ENCODE measurements at places on chromosomes 5 and 9.

DNA sequence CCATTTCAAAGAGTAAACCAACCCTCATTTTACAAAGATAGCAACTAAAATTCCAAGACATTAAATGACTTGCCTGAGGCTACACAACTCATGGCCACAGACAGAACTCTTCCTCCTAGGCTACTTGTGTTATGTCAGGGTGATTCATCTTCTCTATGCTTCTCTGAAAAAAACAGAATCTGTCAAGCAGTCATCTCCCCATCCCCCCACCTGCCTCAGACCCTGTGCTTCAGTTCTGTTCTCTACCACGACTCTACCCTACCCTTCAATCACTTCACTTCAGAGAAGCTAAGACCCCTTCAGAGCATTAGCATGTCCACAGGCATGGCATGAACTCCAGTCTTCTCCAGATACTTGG lies 277.7 kb upstream of the PTGER4 start:
- DNase-seq, result peak; percentile 27

DNA sequence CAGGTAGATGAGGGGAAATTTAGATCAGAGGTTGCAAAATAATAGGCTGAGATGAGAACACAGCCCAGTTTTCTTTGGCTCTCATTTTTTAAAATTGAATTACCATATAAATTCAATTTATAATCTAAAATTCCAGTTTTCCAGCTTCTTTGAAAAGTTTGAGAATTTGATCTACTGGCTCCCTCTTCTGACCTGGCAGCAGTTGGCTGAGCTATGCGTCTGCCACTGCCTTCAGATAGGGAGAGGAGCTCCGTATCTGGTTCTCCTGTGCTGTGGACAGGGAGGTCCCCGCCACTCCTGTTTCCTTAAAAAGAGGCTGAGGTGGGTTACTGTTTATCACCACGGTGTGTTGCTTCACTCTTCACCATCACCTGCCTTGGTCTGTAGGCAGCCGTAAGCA lies 103.7 kb downstream of the ARHGAP26 start:
- DNase-seq, result no peak

DNA sequence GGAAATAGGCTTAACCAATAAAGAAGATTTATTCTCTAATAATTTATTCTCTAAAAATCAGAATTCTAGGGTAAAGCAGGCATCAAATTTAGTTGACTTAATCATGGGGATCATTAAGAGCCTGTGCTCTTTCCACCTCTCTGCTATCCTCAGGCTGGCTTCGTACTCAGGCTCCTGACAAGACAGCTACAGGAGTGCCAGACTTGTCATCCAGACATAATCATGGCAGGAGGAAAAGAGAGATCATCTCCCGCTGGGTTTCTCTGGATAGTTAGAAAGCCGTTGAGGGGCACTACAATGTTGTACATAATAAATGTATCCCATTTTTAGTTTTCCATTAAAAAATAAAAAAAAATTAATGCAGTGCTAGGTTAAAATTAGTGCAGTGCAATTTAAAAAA lies 171.9 kb downstream of the SEC61B start:
- DNase-seq, result no peak

DNA sequence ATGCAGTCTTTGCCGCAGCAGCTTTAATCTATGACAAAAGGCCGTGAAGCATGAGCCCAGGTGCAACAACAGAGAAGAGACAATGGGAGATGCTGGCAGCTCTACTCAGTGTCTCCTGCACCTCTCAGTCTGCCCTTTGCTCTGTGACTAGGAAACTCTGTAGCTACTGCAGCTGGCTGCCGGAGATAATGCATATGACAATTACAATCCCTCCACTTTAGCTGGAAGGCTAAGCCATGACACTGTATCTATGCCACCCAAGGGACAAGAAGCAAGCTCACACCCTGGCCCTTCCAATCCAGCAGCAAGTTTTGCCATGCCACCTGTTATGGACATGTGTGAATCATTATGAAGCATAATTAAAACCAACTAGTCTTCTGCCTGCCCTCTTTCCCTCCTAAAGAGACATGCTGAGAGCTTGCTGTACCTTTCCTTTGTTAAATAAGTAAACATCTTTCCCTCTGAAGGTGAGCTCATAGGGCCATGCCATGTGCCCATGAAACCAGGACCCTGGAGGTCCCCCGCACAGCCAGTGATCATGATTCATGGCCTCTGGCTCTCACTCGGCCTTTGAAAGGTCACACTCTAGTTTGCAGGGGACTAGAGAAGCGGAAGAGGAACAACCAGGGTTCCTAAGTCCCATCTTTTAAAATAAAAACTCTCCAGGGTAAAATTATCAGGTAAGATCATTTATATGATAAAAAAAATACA lies 219.4 kb downstream of the SPOCK1 start:
- no peak for DNase-seq

GRCh38 chr5:61576556-61576955 lies 244.5 kb downstream of the ZSWIM6 start:
- no peak for DNase-seq

DNA sequence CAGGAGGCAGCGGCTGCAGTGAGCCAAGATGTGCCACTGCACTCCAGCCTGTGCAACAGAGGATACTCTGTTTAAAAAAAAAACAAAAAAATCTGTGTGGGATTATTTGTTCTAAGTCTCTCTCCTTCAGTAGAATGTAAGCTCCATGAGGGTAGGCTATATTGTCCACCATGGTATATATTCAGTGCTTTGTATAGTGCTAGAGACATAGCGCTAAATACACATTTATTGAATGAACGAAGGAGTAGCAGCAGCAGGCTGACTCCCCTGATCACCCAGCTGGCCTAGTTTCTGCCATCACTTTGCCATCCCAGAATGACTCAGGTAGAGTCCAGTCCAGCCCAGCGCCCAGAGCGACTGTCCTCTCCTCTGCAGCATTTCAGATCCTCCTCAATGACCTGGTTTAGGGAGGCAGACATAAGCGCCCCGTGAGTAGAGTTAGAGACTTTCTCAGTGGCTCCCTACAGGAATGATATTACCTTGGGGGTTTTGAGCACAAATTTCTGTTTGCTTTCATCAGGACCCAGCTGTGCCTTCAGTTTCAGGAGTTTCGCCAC lies 716 bp downstream of the HARS1 start:
- DNase-seq, result no peak

DNA sequence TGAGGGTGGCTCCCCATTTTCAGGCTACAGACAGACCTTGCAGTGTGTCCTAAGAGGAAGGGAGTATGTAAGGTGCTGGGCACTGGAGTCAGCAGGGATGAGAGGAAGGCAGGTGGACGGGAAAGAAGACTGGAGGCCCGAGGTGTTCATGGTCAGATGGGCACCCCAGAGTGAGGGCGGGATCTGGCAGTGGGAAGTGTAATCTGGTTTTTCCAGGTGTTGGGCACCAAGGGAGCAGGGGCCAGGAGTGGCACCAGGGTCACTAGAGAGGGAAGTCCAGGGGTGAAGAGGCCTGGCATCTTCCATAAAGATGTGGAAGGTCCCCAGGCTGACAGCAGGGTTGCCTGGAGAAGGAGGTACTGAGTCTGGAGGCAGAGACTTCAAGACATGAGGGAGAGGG lies 29.7 kb downstream of the PITX1 start:
- no peak for DNase-seq

DNA sequence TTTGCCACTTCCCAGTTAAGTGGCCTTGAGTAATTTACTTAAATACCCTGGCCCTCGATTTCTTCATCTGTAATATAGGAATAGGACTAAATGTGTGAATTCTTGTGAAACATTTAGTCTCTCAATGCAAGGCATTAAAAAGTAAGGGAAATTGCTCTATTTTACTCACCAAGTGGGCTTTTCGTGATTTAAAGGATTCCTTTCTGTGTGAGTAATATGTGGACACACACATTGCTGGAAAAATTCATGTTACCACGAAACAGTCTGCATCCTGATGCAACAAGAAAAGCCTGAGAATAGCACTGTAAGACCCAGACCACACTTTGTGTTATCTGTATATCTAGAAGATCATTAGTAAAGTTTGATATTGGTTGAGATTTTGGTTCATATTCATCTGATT lies 1243.0 kb upstream of the CDH9 start:
- DNase-seq, result no peak

DNA sequence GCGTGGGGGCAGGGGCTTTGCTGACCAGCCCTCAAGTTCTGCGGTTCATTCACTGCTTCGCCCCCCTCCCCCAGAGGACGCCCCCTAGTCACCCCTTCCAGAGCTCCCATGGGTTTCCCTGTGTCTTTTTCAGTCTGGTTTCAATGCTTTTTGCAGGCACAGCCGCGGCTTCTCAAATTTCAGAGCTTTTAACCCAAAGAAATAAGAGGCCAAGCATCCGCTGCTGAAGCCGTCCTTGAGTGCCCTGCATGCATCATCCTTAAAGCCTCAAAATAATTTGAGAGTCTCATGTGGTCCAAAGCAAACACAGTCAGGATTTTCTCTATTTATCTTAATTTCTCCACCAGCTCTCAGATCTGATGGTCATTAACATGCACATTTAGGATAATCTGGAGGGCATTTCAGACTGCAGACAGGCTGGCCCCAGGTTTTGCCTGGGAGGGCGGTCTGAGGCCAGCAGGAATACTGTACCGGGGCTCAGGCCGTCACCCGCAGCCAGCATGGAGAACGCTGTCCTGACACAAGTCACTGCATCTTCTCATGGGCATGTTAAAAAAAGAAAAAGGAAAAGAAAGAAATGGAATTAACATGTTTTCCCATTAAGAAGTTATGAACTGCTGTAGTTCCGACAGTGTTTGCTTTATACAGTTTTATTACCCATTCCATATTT lies 420.8 kb upstream of the IRX4 start:
- no peak for DNase-seq

GRCh38 chr5:9363449-9363848 lies 182.4 kb downstream of the SEMA5A start:
- DNase-seq, result no peak

DNA sequence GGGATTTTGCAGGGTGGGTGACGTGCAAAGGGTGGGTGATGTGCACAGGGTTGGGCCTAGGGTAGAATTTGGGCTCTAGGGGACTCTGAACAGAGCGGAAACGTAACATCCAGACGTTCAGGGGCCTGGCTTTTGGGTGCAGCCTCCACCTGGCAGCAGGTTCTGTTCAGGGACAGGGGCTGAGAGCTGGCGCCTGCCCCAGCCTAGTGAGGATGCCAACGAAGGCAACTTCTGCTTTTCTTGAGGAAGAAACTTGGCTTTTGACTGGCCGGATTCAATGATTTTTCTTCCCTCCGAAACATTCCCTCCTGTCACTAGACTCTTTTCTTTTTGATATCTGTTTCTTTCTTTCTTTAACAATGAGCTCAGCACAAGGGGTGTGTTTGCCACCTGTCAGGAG lies 38.6 kb upstream of the SLC6A19 start:
- DNase-seq, result no peak

DNA sequence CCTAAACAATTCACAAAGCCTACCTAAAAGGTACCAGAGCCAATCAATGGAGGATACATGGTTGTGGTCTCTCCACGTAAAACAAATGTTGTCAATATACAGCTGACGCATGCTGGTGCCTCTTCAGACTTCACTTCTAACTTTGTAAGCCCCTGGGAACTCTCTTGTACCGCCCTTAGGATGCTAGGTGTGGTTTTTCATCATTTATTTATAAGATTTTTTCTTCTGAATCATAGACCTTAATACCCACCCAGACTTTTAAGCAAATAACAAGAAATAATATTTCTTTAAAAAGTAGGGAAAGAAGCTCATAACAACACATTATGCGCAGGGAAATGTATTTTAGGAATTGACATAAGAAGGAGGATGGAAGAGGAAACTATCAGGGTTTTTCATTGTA lies 33.0 kb downstream of the SSBP2 start:
- no peak for DNase-seq

DNA sequence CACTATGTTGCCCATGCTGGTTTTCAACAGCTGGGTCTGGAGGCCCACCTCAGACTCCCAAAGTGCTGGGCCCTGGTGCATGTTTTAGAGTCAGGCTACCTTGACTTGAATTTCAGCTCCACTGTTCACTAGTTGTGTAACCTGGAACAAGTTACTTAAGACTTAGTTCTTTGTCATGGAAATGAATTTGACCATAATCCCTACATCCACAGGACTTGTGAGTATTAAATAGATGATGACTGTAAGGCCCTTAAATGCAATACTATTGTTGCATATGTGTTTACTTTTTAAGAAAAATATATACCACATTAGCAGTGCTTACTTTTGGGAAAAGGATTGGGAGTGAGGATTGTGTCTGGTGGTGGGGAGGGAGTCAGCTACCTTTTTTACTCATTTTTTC lies 16.4 kb downstream of the PAIP2 start:
- DNase-seq, result no peak

GRCh38 chr5:7534505-7534904 lies 138.6 kb downstream of the ADCY2 start:
- DNase-seq, result no peak

GRCh38 chr5:101653996-101654395 lies 642.1 kb downstream of the SLCO4C1 start:
- DNase-seq, result no peak

- no peak for DNase-seq
Measured at GRCh38 chr5:1202026-1202797, 817 bp downstream of the SLC6A19 start.

DNA sequence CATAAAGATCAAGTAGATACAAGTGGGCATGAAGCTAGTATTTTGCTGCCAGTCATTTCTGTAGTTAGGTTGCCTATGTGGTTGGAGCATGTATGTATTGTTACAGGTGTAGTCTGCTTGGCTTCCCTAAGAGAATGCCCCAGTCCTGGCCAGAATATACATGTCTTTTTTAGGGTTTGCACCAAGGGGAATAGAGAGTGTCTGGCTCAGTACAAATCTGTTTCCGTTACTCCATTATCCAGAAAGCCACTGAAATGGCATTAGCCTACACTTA lies 23.2 kb downstream of the TGFBR1 start:
- no peak for DNase-seq

Data from epithelial cell of prostate (primary cell).